NK-92 treated with Interleukin-12 subunit alpha and Interleukin-12 subunit beta, amount 100 ng/mL, for 24 hours (cell line): ENCODE measurements at places on chromosomes 5 and 9.

DNA sequence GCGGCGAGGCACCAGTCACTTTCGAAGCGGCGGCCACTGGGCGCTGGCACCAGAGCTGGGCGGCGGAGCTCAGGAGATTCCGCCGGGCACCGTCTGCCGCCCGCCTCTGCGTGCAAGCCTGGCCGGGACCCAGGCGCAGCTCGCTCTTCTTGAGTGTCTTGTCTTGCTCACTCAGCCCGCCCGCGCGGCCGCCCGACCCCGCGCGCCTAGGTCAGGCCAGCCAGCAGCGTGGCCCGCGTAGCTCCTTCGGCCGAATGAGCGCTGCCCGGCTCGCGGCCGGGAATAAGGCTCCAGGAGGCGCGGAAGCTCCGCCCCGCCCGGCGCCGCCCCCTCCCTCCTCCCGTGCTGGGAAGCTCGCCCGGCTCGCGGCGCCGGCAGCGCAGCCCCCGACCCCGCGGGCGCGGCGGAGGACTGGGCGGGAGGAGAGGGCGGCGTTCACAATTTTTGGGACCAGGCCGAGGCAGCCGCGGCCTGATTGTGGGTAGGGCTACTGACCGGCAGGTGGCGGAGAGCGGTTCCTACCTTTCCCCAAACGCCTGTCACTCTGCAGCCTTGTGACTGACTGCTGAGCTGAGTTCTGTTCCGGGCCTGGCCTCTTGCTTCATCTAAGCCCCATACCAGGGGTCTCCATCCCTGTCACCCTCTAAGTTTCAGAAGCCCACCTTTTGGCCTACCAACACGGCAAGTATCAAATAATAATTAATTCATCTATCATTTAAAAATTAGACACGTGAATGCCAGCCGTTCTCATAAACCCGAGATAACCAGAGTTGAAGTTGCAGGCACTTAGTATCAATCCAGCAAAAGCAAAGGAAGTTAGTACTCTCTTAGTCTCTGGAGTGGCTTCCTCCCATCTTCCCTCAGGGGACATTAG is at the start of gene HBEGF:
Gene HBEGF (minus strand): TSS at position 256 of the 874 bp plus-strand sequence. CDS start 275 bp downstream, outside the sequence.
- DNase-seq: no peak

- no peak for DNase-seq
These were observed 104.5 kb downstream of the RGS3 start for GRCh38 chr9:113568081-113568435.

DNA sequence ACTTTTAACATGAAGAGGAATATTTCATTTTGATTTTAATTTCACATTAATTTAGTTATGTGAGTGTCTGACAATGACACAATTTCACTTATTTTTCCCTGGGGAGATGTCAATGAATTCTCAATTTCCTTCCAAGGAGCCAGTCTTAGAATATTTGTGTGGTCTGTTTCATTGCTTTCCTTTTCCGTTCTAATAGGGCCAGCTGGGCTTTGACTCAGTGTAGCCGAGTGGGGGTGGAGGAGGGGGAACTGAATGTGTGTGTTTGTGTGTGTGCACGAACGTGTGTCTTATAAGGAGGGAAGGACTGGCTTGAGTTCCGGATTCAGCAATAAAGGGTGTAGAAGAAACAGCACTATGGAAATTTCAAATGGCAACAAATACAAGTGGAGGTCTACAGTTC is 100.0 kb downstream of the BASP1 start:
- DNase-seq: no peak

- DNase-seq: no peak
These were observed 65.1 kb upstream of the CDH9 start for GRCh38 chr5:27103486-27103885.

GRCh38 chr5:90326995-90327394 is 82.6 kb downstream of the CETN3 start:
- DNase-seq: no peak

- no peak for DNase-seq
These were observed 495.8 kb downstream of the CHSY3 start for GRCh38 chr5:130400091-130400490.

DNA sequence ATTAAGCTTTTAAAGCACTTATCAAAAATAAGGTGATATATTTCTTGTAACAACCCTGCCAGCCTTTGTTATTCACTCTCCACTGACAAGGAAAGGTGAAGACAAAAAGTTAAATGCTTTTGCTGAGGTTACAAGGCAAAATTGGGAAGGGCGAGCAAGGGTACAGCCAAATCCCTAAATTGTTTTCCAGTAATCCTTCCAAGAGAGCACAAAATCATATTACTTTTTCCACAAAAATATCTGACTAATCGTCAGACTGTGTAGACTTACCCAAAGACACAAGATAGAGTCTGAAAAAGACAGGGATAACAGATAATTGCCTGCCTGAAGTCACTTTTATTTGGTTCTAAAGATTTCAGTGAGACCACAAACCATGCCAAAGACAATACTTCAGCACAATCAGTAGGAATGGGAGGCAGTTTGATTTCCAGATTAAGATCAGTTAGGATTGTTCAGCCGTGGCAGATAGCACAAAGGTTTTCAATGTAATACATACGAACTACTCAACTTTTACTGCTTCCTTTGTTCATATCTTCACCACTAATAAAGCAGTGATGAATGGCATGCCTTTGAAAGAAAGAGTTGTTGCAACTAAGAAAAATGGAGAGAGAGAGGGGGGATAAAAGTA is 383.8 kb upstream of the TUSC1 start:
- no peak for DNase-seq

DNA sequence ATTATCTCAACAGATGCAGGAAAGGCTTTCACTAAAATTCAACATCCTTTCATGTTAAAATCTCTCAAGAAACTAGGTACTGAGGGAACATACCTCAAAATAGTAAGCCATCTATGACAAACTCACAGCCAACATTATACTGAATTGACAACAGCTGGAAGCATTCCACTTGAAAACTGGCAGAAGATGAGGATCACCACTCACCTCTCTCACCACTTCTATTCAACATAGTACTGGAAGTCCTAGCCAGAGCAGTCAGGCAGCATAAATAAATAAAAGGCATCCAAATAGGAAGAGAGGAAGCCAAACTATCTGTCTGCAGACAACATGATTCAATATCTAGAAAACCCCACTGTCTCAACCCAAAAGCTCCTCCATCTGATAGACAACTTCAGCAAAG is 203.6 kb upstream of the GRAMD2B start:
- DNase-seq: no peak

GRCh38 chr9:137960496-137960895 is 82.9 kb downstream of the CACNA1B start:
- DNase-seq: no peak

GRCh38 chr9:122379340-122379739 is 8.5 kb downstream of the PTGS1 start:
- DNase-seq: no peak

GRCh38 chr9:133917375-133917774 is 74.7 kb downstream of the VAV2 start:
- DNase-seq: no peak

- DNase-seq: no peak
These were observed 217.9 kb upstream of the ACTBL2 start for GRCh38 chr5:57700484-57700883.

GRCh38 chr9:109083141-109083540 is 36.6 kb downstream of the TMEM245 start:
- no peak for DNase-seq
